ENCODE measurements at places on chromosomes 5 and 9.

DNA sequence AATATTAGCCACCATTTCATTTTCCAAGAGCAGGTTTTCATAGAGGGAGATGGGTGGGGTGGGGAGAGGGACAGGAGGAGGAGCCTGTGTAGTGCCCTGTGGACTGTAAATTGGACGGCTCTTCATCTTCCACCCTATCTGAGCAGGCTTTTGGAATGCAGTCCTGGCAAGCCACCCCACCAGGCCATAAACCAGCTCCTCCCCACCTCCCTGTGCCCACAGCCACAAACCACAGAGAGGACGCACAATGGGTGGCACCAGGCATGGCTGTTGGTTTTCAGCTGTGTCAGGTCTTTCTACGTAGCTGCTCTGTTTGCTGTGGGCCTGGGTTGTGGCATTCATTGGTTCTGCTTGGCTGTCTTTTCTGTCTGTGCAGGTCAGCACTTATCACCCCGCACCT, 58.0 kb downstream of the PLAC8L1 start:
- DNase-seq, result no peak

DNA sequence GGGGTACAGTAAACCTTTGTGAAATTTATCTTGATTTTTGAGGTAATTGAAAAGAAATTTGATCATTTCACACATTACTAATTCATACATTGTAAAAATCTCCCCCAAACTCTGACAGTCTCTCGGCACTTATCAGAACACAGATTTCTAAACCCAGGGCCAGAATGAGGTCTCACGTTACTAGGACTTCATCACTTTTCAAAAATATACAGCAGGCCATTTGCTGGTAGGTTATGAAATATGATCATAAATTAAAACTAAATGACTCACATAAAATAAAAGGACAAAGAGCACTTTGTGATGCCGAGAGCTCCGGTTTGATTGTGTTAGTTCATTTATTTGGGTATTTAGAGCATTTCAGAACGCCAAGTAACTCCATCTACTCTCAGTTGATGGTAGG, 17.0 kb downstream of the MSX2 start:
- no peak for DNase-seq

DNA sequence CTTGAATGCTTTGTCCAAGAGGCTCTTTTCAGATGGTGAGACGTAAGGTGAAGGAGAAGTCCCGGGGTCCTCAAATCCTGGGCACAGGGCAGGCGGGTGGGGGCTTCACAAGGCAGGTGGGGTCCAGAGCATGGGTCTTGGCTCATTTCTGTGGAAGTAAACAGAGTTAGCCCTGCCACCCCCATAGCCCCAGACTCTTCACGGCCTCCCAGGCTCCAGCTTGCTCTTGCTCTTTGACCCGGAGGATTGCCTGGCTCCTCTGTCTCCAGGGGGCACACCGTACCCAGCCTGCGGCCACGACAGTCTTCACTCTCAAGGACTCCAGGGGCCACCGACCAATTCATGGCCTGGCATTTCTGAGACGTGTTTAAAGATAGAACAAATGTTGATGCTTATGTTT, 28.8 kb upstream of the POMT1 start:
- no peak for DNase-seq

DNA sequence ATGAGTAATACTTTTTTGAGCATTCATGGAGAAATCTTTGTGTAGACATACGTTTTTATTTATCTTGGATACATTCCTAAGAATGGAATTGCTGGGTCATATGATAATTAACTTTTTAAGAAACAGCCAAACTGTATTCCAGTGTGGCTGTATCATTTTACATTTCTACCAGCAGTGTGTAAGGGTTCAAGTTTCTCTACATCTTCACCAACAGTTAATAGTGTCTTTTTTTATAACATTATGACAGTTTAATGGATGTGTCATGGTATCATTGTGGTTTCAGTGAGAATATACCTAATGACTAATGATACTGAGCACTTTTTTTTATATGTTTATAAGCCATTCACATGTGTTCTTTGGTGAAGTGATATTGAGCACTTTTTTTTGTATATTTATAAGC, 52.4 kb downstream of the NIPBL start:
- no peak for DNase-seq

DNA sequence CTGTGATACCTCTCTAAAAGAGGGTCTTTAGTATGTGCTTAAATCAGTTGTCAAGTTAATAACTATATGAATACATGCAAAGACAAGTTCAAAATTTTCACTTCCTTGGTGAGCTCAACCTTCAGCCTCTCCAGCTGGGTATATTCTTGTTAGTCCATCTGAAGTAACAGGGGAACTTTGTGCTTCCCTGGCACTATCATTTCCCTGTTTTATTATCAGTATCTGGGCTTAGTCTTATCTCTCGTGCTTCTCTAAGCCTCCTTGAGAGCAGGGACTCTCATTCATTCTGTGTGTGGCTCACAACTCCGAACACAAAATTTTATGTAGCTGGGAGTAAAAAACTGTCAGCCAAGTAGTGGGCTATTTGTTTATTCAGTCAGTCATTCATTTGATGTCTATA, 175.9 kb upstream of the MAP3K1 start:
- DNase-seq, result no peak

All from T-helper 2 cell treated with Interferon-gamma antibody and Interleukin-4, amounts not matched to agents 5 μg/mL and 100 μg/mL, for 36 hours (primary cell).